Left colon (tissue), 2 donors: ENCODE measurements at places on chromosomes 3 and 15. TPM values are rescaled to one million over a fixed set of nuclear protein-coding genes. Genes with fewer than 3 reads are reported as not detected.

EBLN2 gene
- total RNA-seq: 3.2 TPM

CACNA2D3 gene
- 0.24 TPM for total RNA-seq

SLC51A gene
- total RNA-seq: 86.3 TPM

TGM5 gene
- total RNA-seq: not detected

NR1I2 gene
- total RNA-seq: 71.2 TPM

SAXO2 gene
- total RNA-seq: 1.5 TPM

C3orf49 gene
- not detected for total RNA-seq
